ENCODE measurements at places on chromosomes 7 and 10.

DNA sequence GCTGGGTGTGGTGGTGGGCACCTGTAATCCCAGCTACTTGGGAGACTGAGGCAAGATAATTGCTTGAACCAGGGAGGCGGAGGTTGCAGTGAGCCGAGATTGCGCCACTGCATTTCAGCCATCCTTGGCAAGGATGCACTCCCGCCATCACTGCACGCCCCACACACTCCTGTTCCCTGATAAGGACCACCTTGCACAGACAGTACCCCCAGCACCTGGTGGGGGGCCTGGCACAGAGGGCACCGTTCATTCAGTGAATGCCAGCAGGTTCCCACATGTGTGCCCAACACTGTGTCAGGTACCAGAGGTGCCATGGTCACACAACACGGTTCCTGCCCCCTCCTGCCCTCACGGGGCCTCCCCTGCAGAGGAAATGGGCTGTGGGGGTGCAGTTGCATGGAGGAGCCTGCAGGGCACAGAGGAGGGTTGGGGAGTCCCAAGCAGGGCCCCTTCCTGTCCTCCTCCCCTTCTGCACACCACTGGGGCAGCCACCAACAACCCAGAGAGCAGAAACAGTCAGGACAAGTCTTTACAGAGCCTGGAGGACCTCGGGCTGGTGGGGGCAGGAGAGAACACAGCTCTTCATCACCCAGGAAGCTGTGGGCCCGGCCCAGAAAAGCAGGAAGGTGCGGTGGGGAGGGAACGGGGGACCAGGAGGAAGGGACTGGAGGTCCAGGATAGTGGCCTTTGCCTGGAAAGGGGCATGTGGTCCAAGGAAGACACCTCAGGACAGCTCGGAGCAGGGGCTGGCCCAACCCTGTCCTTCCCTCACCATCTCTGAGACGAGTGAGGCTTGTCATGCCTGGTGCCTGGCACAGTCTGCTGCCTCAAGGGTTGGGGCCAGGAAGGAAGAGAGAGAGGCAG, 7.1 kb downstream of the CRYGN start:
- DNase-seq = no peak

GRCh38 chr7:104972500-104972899, 41.5 kb upstream of the KMT2E start:
- DNase-seq = no peak

GRCh38 chr10:101363850-101364400, 10.0 kb downstream of the BTRC start:
- no peak for DNase-seq

DNA sequence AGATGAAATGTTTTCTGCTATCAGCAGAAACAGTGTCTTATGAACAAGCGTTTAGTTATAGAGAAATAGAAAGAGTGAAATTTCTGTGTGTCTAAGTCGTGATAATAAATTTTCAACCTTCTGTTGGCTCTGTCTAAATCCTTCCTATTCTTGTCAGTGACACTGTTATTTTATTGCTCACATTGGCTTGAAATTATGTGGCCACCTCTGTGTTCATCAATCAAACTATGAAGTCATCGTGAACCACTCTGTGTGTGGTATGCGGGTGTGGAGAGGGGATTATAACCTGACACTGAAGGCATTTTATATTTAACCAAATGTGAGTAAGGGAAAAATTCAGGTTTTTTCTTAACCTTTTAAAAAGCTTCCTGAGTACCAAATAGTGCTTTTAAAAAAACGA, 12.3 kb downstream of the AOAH start:
- no peak for DNase-seq

DNA sequence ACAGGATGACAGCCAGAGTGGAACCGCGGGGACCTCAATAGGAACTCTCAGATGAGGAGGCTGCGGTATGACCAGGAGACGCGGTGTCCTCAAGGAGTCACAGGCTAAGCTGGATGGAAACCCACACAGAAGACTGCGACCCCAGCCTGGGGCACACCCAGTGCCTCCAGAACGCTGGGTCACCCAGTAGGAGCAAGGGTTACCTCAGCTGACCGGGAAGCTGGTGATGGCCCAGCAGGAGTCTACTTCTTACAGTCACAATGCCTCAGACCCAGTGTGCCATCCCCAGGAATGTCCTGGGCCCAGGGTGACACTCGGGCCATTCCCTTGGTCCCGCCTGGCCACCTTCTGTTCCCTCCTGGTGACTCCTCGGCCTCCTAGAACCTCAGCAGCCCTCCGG, 29.9 kb downstream of the CNPY1 start:
- no peak for DNase-seq

- DNase-seq = no peak
Measured at GRCh38 chr7:149873970-149874643, 338 bp downstream of the ATP6V0E2 start.

DNA sequence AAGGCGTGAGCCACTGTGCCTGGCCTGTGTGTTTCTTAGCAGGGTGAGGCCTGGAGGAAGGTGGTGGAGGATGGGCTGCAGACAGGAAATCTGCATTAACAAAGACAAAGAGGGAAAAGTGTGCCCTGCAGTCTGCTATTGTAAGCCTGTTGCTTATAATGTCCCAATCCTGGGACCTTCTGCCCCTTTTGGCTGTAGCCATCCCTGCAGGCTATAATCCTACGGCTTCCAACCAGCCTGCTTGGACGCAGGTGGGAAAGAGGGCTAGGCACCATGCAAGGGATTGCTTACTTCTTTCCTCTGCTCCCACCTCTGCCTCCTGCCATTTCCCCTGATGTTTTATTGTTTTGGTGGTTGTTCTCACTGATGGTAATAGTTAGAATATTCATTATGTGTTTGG, 434.3 kb downstream of the PLXNA4 start:
- no peak for DNase-seq

- DNase-seq = no peak
Measured at GRCh38 chr7:100074841-100075240, 6.7 kb downstream of the ZNF3 start.

- DNase-seq = no peak
Measured at GRCh38 chr7:68309806-68310205, 1288.5 kb upstream of the AUTS2 start.

- DNase-seq = no peak
Measured at GRCh38 chr10:58451193-58451889, 61.3 kb upstream of the BICC1 start.

GRCh38 chr10:110035070-110035921, 27.5 kb downstream of the ADD3 start:
- no peak for DNase-seq

DNA sequence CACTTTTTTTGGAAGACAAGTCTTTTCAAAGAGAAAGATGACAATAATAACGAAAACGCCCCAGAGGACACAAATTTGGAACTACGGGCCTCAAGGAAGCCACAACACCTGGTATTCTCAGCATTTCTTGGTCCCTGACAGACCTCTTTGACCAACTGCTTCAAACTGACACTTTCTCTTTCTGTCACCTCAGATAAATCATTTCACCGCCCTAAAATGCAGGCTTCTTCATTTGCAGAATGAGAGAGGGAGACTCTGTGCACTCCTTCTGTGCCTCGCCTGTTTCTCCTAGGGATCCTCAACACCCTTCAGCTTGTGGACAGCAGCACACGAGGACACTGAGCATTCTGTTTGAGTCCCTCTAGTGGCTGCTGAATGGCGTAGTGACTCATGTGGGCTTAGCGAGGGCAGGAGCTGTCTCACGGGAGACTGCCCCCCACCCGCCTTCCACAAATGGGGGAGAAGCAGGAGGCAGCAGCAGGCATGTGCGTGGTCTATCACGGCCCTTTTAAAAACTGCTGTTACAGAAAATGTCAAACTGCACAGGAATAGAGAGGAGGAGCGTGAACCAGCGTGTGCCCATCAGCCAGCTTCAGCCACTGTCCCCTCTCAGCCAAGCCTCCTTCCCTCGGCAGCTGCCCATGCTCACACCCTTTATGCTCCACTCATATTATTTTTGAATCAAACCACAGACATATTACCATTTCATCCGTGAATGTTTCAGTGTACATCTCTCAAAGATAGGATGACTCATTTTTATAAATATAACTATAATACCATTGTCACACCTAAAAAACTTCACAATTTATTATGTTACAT, 41.4 kb downstream of the GSDME start:
- DNase-seq = peak; percentile 21

DNA sequence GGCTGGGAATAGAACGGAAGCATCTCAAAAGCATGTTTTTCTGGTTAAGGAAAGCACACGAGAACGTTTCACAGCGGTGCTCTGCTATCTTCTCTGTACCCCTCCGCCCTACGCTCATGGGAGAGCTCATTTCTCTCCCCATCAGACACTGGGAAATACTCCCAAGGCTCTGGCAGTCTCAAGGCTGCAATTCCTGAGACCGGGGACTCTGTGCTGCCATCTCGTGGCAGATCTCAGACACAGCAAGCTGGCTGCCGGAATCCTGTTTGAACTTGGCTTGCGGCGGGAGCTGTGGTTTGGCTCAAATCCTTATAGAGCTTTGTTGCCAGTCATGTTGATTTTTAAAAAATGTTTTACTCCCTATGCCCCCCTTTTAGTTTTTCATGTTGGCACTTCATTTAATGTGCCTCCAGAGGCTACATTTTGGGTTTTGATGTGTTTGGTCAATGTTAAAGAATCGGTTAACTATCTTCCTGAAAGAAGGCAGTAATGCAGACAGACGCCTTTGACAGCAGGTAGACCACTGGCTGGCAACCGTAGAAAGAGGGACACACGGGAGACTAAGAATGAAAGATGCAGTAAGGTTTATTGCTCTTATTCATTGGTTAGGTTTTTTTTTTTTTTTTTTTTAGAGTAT, 27.6 kb downstream of the BMPER start:
- DNase-seq = no peak

- DNase-seq = no peak
Measured at GRCh38 chr10:82888809-82889455, 1013.9 kb downstream of the NRG3 start.

DNA sequence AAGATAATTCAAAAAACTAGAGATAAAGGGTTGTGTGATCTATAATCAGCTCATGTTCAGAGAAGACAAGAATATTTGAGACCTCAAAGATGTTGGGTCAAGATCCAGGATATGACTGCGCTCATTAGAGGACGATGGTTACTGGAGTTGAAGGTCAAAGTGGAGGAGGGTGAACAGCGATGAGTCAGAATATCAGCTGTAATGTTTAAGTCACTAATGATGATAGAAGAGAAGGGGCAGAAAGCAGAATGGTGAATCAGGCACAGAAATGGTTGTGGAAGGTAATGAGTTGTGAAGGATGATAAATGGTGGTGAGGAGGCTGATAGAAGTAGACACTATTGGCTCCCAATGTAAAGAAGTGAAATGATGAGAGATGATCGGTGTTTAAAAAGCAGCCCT, 540.3 kb downstream of the INHBA start:
- DNase-seq = no peak

DNA sequence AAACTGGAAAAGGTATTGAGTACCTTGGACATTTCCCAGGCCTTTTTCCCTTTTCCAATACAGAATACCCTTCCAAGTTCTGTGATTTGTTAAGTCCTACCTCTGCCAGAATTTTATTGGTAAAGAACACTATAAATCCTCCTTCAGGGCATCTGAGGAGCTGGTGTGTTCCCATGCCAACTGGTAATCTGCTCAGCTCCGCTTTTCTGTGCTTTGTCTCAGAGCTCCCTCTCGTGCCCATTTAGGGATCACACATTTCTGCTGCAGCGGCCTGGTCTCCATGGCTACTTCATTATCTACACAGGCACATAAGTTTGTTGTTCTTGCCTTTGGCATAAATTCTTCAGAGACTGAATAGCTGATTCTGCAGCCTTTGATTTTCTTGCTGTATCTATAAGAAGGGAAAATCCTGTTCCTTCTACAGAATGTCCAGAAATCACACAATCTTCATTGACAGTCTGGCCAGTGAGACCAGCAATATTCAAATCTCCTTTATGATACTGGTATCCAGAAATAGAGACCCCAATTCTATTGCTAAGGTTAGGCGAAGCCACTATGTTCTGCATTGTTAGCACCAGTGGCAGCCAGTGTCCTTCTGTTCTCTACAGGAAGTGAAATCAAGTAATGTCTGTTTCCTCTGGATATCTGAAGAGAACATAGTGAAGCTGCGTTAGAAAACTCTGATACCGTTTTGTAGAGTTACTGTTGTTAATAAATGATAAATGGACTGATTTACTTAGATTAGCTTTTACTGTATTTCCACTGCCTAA, 51.9 kb downstream of the DENND11 start:
- DNase-seq = peak; percentile 2

DNA sequence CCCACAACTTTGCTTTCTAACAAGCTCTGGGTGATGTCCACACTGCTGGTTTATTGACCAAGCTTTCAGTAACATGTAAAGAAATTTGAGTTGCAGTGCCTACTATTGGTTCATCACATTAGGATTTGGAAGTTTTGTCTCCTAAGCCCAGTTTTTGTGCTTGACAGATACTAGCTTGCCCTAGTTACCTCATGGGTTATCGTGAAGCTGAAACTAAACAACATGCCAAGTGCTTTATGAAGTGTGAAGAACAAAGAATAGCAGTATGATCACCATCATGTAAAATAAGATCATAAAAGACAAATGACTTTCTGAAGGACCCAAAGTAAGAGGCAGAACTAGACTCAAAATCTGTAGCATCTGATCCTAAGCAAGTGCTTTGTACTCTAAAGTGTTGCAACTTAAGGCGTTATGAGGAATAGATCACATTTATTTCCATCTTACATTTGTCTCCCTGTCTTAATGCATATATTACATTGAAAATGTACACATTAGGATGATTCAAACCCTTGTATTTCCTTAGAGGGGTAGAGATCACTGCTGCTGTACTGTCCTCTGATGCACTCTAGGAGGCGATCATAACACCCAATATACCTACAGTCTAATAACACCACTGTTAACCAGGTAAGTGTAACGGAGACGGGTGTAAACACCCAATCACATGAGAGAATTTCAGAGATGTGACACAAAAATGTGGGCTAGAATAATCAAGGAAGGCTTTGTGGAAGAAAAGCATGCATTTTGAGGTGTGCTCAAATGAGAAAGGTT, 71.3 kb downstream of the NRCAM start:
- no peak for DNase-seq

DNA sequence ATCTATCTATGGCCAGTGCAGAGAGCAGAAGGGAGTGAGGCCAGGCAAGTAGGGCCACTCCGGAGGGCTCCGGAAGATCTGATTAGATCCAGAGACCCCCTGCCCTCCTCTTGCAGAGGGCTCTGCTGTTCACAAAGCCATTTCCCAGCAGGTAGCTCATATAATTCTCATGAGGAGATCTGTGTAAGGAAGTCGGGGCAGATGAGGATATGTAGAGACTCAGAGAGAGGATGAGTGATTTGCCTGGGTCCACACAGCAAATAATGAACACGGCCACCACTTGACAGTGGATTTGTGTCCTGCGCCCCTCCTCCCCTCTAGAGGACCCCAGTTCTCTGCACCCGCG, 2.6 kb downstream of the MUC12 start:
- DNase-seq = no peak

GRCh38 chr10:44857363-44858016, 53.6 kb upstream of the TMEM72 start:
- DNase-seq = no peak

DNA sequence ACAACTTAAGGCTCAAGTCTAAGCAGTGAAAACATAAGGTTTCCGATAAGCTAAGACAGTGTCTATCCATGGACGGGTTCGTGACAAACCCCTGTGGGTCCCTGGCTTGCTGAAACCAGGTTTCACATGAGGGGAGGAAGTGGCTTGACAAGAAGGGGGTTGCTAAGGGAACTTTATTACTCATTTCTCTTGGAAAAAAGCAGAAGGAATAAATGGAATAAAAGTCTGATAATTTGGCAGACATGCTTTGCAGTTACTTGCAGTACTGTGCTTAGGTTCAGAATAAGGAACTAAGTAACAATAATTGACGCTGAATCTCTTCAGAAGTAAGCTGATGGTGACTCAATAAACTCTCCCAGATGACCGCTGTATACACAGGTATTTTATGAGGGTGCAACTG, 34.7 kb downstream of the RBM17 start:
- no peak for DNase-seq

GRCh38 chr7:139339025-139339424, 2.1 kb upstream of the FMC1 start:
- DNase-seq = no peak
